ENCODE measurements at places on chromosomes 13 and 19. TPM values are rescaled to one million over a fixed set of nuclear protein-coding genes. Genes with fewer than 3 reads are reported as not detected.

The LILRA2 gene
- not detected for total RNA-seq

The PABPC3 gene
- total RNA-seq: 0.32 TPM

The LILRA1 gene
- not detected for total RNA-seq

The GNA15 gene
- total RNA-seq: under 0.01 TPM

The MATK gene
- total RNA-seq: not detected

The ATP8B3 gene
- total RNA-seq: 0.89 TPM

The DIRAS1 gene
- total RNA-seq: 0.59 TPM

The OVOL3 gene
- not detected for total RNA-seq

The GSX1 gene
- total RNA-seq: not detected

The FBXW9 gene
- total RNA-seq: 4.6 TPM

The CBY2 gene
- total RNA-seq: not detected

The RGCC gene
- total RNA-seq: 0.59 TPM

The RAB20 gene
- 9.5 TPM for total RNA-seq

The ERICH4 gene
- not detected for total RNA-seq

The ZFR2 gene
- not detected for total RNA-seq

The CRYL1 gene
- 10.2 TPM for total RNA-seq

Measured in smooth muscle cell of the umbilical artery (primary cell).